Urinary bladder (tissue), 4 donors: ENCODE measurements at places on chromosomes 4 and X. TPM values are rescaled to one million over a fixed set of nuclear protein-coding genes. Genes with fewer than 3 reads are reported as not detected.

KLHL13 gene
- polyA plus RNA-seq, result 21.5 TPM

- DNase-seq, result no peak
Observed at GRCh38 chr4:103902730-103903129, 182.9 kb upstream of the TACR3 start.

DNA sequence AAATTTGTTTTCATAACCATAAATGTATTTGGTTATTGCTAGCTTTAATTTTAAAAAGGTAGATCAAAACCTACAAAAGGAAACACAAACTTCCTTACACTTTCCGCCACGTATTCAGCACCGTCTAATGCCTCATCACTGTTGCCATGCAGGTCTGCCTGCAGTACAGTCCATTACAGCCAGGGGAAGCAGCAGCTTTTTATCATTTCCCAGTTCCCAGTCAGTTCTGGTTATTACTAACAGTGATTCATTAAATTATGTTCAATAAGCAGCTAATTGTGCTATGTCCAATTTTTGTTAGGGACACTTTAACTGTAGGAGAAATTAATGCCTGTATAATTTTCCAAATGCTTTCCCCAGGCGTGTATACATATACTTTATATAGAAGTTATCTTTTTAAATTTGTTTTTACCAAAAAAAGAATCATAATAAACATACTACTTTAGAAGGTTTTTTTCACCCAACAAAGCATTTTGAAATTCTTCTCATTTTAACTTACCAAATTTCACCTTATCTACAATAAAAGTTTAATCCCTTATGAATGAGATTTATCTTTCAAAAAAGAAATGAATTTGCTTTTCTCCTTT lies 93.3 kb downstream of the ANXA3 start:
- no peak for DNase-seq

GRCh38 chr4:95572304-95572991 lies 23.7 kb upstream of the UNC5C start:
- no peak for DNase-seq
